Gastrocnemius medialis (tissue), 4 donors: ENCODE measurements at places on chromosomes 6 and 20. TPM values are rescaled to one million over a fixed set of nuclear protein-coding genes. Genes with fewer than 3 reads are reported as not detected.

DNA sequence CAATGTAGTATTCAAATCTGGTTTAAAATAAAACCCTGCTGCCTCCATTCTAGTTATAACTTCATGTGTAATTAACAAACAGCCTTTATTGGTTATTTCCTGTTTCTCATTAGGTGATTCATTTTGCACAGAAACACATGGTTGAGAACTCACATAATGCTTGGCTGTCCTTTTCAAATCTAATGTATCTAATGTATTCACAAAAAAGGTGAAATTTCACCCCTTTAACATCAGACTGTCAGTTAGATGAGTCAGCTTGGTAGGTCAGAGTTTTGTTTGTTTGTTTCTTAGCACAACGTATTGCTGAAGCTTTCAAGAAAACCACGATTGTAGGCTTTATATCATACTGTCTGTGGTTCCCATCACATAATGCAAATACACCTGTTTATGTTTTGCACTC lies 78.7 kb upstream of the TMEM30A start:
- DNase-seq, result no peak
- H3K4me1 ChIP-seq, result peaks cover 27% of the 10 kb centered on the region
- no peak overlapping the region for H3K4me3 ChIP-seq
- H3K27me3 ChIP-seq, result no peaks in the 10 kb centered on the region
- no peaks in the 10 kb centered on the region for H3K36me3 ChIP-seq

- H3K27ac ChIP-seq, result no peak overlapping the region
- peaks cover 12% of the 10 kb centered on the region for H3K4me1 ChIP-seq
- no peak for DNase-seq
- no peak overlapping the region for H3K4me3 ChIP-seq
- H3K27me3 ChIP-seq, result no peaks in the 10 kb centered on the region
Observed at GRCh38 chr6:37218061-37218460, 39.5 kb upstream of the TBC1D22B start.

DNA sequence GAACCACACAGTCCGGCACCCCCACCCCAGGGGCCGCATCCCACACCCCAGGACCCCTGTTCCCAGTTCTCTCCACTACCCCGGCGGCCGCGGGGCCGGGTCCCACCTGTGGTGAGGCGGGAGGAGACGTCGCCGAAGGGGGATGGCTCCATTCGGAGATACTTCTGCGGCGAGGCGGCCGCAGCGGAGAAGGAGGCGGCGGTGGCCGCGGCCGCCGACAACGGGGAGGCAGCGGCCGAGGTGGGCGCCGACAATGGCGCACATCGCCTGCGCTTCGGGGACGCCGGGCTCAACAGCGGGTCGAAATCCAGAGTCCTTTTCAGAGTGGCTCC lies 723 bp downstream of the AKIRIN2 start:
- no peaks in the 10 kb centered on the region for H3K27me3 ChIP-seq
- H3K27ac ChIP-seq, result peak overlapping the region; percentile 94
- DNase-seq, result no peak
- H3K4me1 ChIP-seq, result peaks cover 24% of the 10 kb centered on the region
- peak overlapping the region; percentile 94 for H3K4me3 ChIP-seq

DNA sequence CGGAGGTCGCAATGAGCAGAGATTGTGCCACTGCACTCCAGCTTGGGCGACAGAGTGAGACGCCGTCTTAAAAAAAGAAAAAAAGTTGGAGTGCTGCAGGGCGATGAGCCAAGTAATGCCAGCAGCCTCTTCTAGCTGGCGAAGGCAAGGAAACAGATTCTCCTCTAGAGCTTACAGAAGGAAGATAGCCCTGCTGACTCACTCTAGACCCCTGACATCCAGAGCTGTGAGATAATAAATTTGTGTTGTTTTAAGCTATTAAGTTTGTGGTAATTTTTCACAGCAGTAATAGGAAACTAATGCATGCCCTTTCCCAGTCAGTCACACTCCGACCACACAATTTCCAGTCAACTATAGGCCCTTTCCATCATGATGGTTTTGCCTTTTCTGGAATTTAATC lies 16.4 kb downstream of the PRSS16 start:
- H3K36me3 ChIP-seq, result no peaks in the 10 kb centered on the region
- DNase-seq, result no peak
- peaks cover 64% of the 10 kb centered on the region for H3K27me3 ChIP-seq
- H3K4me1 ChIP-seq, result no peaks in the 10 kb centered on the region

GRCh38 chr6:139186242-139186641 lies 51.4 kb downstream of the HECA start:
- H3K36me3 ChIP-seq, result no peaks in the 10 kb centered on the region
- no peak overlapping the region for H3K4me3 ChIP-seq
- H3K4me1 ChIP-seq, result no peaks in the 10 kb centered on the region
- DNase-seq, result no peak
- no peak overlapping the region for H3K27ac ChIP-seq

- no peak overlapping the region for H3K27ac ChIP-seq
- peaks cover 2% of the 10 kb centered on the region for H3K27me3 ChIP-seq
- no peak for DNase-seq
- H3K4me1 ChIP-seq, result no peaks in the 10 kb centered on the region
Observed at GRCh38 chr6:1502041-1502440, 107.7 kb upstream of the FOXC1 start.

- H3K27me3 ChIP-seq, result no peaks in the 10 kb centered on the region
- H3K4me3 ChIP-seq, result no peak overlapping the region
- DNase-seq, result no peak
- H3K4me1 ChIP-seq, result peaks cover 5% of the 10 kb centered on the region
- H3K27ac ChIP-seq, result no peak overlapping the region
Observed at GRCh38 chr6:168130168-168130696, 51.2 kb upstream of the FRMD1 start.

- H3K4me1 ChIP-seq, result no peaks in the 10 kb centered on the region
- H3K36me3 ChIP-seq, result no peaks in the 10 kb centered on the region
Observed at GRCh38 chr6:50713977-50714486, 706 bp downstream of the TFAP2D start.

DNA sequence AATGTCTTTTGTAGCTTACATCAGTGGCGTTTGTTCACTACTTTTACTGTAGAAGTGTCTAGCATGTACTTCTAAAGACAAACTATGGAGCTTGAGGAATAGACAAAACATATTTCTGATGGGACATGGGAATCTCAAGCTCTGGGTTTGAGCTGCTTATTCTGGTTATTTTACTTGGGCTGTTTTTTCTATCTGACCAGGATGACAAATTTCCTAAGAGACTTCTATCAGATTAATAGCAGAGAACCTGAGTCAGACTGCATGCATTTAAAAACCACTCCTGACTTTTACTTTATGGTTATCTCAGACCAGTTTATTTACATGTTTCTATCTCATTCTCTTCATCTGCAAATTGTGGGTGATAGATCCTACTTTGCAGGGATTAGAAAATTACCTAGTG lies 1282.3 kb upstream of the GJE1 start:
- H3K36me3 ChIP-seq, result no peaks in the 10 kb centered on the region
- H3K27me3 ChIP-seq, result no peaks in the 10 kb centered on the region
- no peak overlapping the region for H3K27ac ChIP-seq
- H3K4me3 ChIP-seq, result no peak overlapping the region
- no peaks in the 10 kb centered on the region for H3K4me1 ChIP-seq

DNA sequence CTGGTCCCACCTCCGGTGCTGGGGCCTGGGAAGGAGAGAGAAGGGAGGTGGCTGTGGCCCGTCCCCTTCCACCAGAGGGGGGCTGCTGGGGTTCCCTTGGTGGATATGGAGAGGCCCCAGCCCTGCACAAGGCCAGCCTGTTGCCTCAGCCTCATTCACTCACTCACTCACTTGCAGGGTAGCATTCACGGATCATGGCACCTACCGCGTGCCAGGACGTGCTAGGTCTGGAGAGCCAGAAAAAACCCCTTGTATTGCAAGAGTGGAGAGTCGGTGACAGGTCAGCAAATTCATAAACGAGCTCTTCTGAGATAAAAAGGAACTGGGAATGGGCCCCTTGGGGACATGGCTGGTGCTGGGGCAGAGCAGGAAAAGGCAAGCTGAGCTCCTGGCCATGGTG lies 6.4 kb upstream of the ZBTB46 start:
- H3K36me3 ChIP-seq, result no peaks in the 10 kb centered on the region
- H3K4me1 ChIP-seq, result peaks cover 3% of the 10 kb centered on the region
- DNase-seq, result no peak

GRCh38 chr6:42981836-42982235 lies 2.5 kb upstream of the PPP2R5D start:
- no peak overlapping the region for H3K27ac ChIP-seq
- no peak for DNase-seq
- H3K4me3 ChIP-seq, result no peak overlapping the region
- H3K4me1 ChIP-seq, result peaks cover 47% of the 10 kb centered on the region

DNA sequence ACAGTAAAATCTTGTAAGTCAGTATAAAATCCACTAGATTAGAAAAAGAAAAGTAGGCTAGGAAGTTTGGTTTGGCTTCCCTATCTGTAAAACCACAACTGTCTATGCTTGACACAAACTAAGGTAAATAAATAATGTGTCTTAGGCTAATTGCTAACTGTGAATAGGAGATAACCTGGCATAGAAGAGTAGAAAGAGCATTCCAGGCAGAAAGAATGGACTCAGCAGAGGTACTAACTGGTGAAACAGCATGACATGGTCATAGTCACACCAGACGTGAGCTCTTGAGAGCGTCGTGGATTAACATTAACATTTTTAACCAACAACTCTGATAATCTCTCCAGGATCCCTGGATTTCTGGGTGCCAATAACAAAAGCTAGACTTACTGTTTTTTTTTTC lies 8.7 kb upstream of the WTAP start:
- peak overlapping the region; percentile 94 for H3K27ac ChIP-seq
- no peak overlapping the region for H3K4me3 ChIP-seq
- peaks cover 23% of the 10 kb centered on the region for H3K4me1 ChIP-seq
- DNase-seq, result no peak

- H3K36me3 ChIP-seq, result no peaks in the 10 kb centered on the region
- peaks cover 14% of the 10 kb centered on the region for H3K4me1 ChIP-seq
- no peak overlapping the region for H3K4me3 ChIP-seq
- H3K27me3 ChIP-seq, result peaks cover 52% of the 10 kb centered on the region
Observed at GRCh38 chr20:63155266-63156165, 60.4 kb downstream of the YTHDF1 start.

- H3K4me3 ChIP-seq, result no peak overlapping the region
- DNase-seq, result no peak
- peaks cover 19% of the 10 kb centered on the region for H3K4me1 ChIP-seq
- no peaks in the 10 kb centered on the region for H3K27me3 ChIP-seq
- no peaks in the 10 kb centered on the region for H3K36me3 ChIP-seq
Observed at GRCh38 chr6:21846541-21847451, 253.2 kb downstream of the SOX4 start.

- no peaks in the 10 kb centered on the region for H3K27me3 ChIP-seq
- no peak overlapping the region for H3K4me3 ChIP-seq
- H3K36me3 ChIP-seq, result peaks cover 4% of the 10 kb centered on the region
- no peaks in the 10 kb centered on the region for H3K4me1 ChIP-seq
Observed at GRCh38 chr6:24520929-24521546, 26.3 kb downstream of the ALDH5A1 start.

- H3K4me1 ChIP-seq, result peaks cover 28% of the 10 kb centered on the region
- H3K27ac ChIP-seq, result no peak overlapping the region
- H3K36me3 ChIP-seq, result no peaks in the 10 kb centered on the region
Observed at GRCh38 chr6:163324688-163325389, 89.7 kb upstream of the QKI start.

- no peaks in the 10 kb centered on the region for H3K36me3 ChIP-seq
- no peaks in the 10 kb centered on the region for H3K27me3 ChIP-seq
- no peak overlapping the region for H3K27ac ChIP-seq
- no peak overlapping the region for H3K4me3 ChIP-seq
- no peaks in the 10 kb centered on the region for H3K4me1 ChIP-seq
Observed at GRCh38 chr6:81889377-81890053, 137.0 kb upstream of the TENT5A start.

DNA sequence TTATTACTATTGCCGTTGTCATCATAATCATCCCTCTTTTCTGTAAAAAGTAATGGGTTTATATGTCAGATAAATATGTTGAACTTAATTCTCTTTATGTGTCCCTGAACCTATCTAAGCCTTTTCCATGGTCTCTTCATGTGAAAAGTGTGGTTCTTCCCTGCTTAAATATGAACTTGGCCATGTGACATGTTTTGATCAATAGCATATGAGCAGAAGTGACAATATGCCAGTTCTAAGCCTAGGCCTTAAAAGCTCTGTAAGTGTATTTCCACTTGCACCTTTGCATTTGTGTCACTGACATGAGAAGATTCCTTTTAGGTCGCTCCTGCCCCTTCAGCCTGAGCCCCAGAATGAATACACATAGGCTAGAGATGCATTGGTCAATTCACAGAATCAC lies 188.4 kb upstream of the CCN2 start:
- DNase-seq, result no peak
- H3K4me3 ChIP-seq, result no peak overlapping the region
- H3K27ac ChIP-seq, result no peak overlapping the region
- H3K27me3 ChIP-seq, result no peaks in the 10 kb centered on the region
- H3K36me3 ChIP-seq, result no peaks in the 10 kb centered on the region
- no peaks in the 10 kb centered on the region for H3K4me1 ChIP-seq

DNA sequence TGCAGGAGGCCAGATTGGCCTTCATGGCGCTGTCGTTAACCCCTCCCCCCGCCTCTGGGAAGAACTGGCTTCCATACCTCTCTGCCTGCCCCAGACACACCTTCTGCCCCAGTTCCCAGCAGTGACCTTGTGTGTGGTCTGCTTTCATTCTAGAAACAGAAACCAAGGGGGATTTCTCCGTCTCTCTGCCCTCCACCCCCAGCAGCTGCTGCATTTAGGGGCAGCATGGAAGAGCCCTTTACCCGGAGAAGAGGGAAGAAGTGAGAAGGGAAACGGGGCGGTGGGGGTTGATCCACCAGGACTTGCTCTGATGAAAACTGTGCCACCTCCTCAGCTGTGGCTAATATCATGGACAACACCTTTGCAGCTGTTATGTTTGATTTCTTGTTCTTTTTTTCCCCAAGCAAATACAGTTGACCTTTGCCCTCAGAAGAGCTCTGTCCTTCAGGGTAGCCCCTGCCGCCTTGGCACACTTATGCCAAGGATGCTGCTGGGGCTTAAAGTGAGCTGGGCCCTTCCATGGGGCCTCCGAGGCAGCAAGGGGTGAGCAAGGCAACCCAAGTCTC lies 6.1 kb downstream of the GLP1R start:
- no peaks in the 10 kb centered on the region for H3K4me1 ChIP-seq
- H3K27ac ChIP-seq, result no peak overlapping the region
- no peak overlapping the region for H3K4me3 ChIP-seq
- peaks cover under 1% of the 10 kb centered on the region for H3K27me3 ChIP-seq

GRCh38 chr6:150196942-150197745 lies 54.3 kb downstream of the PPP1R14C start:
- DNase-seq, result no peak
- H3K36me3 ChIP-seq, result no peaks in the 10 kb centered on the region
- peak overlapping the region; percentile 79 for H3K27ac ChIP-seq
- no peaks in the 10 kb centered on the region for H3K27me3 ChIP-seq

Gene EMILIN3
- total RNA-seq, result 0.33 TPM

Gene ALDH8A1
- 0.58 TPM for total RNA-seq

Gene CD24
- 1.1 TPM for total RNA-seq

Gene SLC22A2
- total RNA-seq, result not detected

Gene PHACTR1
- 0.13 TPM for total RNA-seq

Gene SPATS1
- total RNA-seq, result not detected

Gene C6orf52
- total RNA-seq, result not detected

Gene CLVS2
- total RNA-seq, result 0.20 TPM

Gene SMLR1
- total RNA-seq, result not detected

Gene CABLES2
- total RNA-seq, result 3.7 TPM
